Right ventricle myocardium superior (tissue), 1 donor: ENCODE measurements at places on chromosomes 5 and 9.

DNA sequence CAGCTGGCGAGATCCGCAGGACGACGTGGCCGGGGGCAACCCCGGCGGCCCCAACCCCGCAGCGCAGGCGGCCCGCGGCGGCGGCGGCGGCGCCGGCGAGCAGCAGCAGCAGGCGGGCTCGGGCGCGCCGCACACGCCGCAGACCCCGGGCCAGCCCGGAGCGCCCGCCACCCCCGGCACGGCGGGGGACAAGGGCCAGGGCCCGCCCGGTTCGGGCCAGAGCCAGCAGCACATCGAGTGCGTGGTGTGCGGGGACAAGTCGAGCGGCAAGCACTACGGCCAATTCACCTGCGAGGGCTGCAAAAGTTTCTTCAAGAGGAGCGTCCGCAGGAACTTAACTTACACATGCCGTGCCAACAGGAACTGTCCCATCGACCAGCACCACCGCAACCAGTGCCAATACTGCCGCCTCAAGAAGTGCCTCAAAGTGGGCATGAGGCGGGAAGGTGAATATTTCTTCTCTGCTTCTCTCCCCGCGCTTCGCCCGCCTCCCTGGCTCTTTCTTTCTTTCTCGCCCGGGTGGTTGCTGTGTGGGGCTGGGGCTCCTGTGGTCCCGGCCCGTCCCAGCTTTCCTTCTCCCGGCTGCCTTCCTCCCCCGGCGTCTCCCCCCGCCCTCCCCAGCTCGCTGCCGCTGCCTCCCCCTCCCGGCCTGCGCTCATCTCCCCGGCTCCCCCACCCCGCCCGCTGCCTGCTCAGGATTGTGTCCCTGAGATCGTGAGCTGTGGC, 2.2 kb downstream of the NR2F1 start:
- no peak for DNase-seq

- DNase-seq, result no peak
These were observed 6.8 kb upstream of the FEM1C start for GRCh38 chr5:115551415-115551814.

- no peak for DNase-seq
These were observed 155.2 kb upstream of the PHYKPL start for GRCh38 chr5:178387856-178388190.

DNA sequence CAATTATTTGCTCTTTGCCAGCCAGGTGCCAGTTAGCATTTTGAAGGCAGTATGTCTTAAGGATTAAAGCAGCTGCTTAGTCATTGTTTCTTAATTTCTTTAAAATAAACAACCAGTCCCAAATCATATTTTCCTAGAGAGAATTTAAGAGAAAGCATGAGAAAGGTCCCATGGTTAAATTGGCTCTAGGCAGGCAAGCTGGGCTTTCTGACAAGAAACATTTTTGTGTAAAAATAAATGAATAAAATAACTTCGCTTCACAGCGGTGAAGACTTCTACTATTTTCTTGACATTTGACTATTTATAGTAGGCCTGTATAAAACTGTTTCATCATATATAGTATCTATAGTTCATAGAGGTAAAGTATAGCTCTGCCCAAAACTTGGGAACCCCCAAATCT, 617.7 kb upstream of the C9orf72 start:
- no peak for DNase-seq

DNA sequence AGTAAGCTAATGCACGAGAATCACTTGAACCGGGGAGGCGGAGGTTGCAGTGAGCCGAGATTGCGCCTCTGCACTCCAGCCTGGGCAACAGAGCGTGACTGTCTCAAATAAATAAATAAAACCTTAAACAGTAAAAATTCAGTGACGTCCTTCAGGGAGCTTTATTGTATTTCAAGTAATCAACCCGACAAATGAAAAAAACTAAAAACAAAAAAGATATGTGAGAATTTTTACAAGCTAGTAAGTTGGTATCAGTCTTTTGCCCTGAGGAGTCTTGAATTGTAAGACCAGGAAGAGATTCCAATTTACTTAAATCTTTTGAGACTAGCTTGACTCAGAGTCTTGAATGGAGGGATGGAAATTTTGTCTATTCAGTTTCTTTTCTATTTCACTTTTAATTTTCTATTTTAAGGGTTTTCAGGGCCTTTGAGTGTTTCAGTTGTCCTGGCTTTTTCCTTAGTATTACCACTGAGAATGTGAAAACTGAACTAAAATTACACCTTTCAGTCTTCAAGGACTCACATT, 126.0 kb upstream of the DHFR start:
- DNase-seq, result no peak

DNA sequence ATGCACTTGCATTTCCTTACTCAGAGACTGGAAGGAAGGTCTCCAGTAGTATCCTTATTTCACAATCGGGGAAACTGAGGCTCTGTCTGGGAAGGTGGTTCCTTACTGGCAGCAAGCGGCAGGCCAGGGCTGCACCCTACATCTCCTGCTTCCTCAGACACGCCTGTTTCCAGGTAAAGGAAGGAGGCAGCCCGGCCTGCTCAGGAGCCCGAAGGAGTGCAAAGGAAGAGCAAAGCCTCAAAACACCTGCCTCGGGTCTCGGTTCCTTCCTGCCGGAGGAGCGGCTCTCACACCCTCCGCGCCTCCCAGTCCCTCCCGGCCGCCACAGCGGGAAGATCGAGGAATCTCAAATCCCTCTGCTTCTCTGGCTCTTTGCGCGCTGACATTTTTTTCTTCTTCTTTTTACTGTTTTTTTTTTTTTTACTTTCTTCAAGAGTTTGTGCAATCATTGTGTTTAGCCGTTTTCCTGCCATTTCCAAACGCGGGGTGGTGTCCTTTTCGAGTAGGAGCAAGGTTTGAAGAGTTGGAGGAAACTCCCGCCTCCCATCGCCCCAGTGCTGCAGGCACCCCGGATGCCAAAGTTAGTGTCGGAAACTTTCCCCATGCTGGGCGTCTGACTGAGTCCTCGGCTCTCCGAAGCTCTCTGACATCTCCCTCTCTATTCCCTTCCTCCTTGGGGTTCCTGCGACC, 1.0 kb downstream of the GGTA1 start:
- DNase-seq, result peak; percentile 54

DNA sequence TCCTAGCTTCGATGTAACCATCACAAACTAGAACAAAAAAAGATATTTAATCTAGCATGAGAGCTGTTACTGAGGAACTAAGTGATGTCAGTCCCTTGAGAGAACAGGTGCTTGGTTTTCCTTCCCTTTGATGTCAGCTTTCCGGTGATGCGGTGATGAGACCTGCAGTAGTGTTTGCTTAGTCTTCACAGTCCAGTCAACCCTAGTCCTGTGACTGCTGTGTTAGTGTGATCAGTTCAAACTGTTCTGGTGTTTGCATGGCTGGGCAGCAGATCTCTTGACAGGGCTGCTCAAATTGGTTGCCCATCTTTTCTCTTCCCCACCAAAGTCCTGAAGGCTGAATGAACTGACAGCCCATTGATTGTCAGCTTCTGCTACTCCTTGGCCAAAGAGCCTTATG, 608.6 kb upstream of the DAB2 start:
- no peak for DNase-seq
